ENCODE measurements at places on chromosomes 2 and 18.

DNA sequence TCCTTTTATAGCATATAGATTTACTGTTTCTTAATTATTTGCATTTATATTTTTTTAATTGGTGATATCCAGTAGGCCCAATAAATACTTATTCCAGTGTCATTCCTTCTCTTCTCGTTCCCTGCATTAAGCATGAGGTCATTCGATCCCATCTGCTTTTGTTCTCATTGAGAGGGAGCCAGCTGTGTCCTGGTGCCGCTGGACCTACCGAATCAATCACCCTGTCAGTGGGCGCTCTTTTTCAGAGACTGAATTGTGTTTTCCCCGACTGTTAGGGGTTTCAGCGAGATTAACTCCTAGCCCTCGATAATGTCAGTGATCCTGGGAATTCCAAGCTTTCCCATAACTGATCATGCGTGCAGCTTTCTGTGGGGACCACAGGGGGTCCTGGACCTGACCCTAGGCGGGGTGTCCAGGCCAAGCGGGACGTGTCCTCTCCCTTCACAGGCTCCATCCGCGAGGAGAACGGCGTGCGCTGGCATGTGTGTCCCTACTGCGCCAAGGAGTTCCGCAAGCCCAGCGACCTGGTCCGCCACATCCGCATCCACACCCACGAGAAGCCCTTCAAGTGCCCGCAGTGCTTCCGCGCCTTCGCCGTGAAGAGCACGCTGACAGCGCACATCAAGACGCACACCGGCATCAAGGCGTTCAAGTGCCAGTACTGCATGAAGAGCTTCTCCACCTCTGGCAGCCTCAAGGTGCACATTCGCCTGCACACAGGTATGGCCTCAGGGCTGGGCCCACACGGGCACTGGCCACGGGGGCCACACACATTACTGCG is 72.4 kb downstream of the ZNF236 start:
- no peak for DNase-seq

DNA sequence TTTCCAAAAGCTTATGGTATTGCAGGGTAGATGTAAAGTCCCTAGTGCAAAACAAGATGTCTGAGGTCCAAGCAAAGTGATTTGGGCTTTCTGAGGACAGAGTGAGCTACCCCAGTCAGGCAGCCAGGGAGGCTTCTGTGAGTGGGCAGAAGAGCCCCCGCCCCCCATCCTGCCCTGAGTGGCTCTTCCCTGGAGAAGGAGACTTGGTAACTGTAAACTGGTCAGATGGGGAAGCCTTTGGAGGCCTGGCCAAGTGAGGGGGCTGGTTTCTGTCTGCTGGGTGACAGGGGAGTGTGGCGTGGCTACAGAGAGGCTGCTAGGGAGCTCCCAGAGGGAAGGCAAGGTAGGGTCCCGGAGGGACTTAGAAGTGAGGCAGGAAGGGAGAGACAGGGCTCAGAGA is 181.3 kb upstream of the HAAO start:
- DNase-seq = no peak

DNA sequence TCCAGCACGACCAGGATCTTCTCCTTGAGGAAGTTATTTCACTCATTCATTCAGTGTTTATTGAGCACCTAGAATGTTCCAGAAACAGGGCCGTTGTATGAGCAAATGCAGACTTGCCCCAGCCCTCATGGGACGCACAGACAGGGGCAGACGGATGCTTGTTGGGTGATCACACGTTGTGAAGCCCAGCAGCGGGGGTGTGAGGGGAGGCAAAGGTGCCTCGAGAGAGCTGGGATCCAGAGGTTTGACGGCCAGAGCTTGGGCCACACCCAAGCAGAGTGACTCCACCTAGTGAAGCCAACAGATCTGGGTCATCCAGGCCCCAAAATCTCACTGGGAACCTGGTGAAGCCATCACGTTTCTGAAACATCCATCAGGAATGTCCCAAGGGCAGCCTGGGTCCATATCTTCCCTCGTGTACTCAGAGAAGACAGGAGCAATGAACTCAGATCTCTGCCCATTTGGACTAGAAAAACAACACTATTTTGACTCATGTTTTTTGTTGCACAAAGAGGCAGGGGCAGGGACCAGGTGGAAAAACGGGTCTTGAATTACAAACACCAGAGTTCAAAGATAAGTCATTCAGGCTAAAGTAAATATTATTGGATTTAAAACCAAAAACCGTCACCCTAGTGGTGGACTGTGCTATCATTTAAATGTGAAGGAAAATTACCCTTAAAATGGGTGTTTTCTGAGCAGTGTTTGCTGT is 54.9 kb upstream of the RBM44 start:
- DNase-seq = no peak

- DNase-seq = no peak
These were observed 47.0 kb downstream of the COBLL1 start for GRCh38 chr2:164794432-164795231.

GRCh38 chr2:74037379-74037860 is 52.7 kb downstream of the TET3 start:
- DNase-seq = no peak

DNA sequence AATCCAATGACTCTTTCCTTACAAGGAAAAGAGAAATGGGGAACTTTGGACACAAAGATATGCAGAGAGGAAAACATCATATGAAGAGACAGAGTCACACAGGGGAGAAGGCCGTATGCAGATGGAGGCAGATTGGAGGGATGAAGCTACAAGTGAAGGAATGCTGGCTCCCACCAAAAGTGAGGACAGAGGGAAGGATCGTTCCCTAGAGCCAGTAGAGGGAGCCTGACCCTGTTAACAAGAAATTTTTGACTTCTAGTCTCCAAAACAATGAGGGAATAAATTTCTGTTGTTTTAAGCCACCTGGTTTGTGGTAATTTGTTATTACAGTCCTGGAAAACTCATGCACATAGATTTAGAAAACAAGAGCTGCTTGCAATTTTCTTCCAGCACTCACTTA is 169.3 kb downstream of the PMAIP1 start:
- DNase-seq = no peak

DNA sequence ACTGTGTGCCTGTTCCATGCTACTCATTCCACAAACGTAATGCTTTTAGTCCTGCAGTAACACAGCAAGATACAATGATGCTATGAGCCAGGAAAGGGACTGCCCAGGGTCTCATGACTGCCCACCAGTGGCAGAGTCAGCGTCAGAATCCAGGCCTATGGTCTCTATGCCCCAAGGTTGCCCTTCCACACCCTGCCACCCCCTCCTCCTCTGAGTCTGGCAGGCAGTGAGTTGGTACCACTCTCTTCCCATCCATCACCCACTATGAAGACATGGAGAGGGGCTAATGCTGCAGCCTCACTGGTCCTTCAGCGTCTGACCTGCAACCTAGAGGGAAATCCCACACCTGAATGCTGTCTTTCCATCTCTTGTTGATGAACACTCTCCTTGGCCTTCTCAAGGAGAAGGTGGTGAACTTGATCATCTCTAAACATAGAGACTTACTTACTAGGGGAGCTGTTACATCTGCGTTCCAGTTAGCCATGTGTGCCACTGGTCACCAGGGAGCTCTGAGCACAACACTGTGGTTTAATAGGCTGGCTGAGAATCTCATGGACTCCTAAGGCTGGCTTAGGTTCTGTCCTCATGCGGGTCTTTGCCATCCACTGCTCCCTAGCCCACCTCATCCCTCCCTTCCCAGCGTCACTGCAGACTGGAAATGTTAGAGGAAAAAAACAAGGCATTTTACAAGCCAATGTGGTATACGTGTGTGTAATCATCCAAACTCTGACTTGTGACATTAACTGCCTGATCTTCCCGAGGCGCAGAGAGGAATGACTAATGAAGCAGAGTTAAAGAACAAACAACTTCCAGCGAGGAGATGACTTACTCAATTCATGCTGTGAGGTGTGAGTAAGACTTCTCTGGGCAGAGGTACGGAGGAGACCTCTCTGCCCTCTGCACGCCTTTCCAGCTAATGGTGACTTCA is 28.8 kb downstream of the STEAP3 start:
- peak; percentile 92 for DNase-seq

DNA sequence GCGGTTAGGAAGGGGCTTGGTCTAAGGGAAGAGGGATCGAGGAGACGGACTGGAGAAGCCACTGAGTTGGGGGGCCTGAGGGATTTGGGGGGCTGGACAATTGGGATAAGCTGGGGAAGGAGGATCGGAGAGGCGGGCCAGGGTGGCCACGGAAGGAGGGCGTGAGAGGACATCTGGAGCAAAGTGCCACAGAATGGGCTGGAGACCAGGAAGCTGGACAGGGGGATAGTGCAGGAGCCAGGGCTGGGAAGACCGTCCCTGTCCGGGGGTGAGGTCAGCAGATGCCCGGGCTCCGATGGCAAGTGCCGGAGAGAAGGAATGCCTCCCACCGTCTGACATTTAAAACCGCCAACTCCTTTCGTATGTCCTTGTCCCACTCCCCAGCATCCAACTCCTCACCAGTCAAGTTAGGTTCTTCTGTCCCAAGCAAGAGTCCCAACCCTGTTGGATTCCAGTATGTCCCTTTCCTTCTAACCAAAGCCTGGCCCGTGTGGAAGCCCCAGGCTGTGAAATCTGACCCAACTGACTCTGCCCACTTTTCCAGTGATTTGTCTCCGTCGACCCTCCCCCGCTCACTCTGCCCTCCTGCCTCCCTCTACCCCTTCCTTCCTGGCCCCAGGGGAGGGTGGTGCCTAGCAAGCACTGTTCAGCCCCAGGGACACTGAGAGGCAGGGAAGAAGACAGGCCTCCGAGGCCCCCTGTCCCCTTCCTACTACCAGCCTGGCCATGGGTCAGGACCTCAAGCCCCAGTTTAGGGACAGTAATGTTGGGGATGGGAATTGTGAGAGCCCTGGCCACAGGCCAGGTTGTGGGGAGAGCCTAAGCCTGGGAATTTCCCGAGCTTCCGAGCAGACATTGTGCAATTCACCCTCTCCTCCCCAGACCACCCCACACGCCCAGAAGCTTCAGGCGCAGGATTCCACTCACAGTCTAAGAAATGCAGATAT is 31.5 kb upstream of the TMBIM1 start:
- DNase-seq = peak; percentile 10

DNA sequence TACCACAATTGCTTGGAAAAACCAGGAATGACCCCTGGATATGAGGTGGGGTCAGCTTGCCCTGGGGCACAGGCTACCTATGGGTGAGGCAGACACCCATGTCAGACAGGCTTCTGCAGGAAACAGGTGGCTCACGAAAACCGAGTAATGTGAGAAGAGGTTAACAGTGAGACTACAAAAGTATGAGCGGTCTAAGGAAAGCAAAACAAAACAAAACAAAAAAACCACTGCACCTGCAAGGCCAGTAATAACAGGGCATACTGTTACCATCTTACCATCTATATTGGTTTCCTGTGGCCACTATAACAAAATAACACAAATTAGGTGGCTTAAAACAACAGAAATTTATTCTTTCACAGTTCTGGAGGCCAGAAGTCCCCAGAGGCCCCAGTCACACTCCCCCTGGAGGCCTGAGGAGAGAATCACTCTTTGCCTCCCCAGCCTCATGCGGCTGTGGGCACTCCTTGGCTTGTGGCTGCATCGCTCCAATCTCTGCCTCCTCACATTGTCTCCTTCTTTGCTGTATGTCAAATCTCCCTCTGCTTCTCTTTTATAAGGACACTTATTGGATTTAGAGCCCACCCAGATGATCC is 86.6 kb upstream of the EPC2 start:
- DNase-seq = no peak

- DNase-seq = no peak
These were observed 66.2 kb downstream of the RTP5 start for GRCh38 chr2:241935774-241936173.

- peak; percentile 12 for DNase-seq
These were observed 106.4 kb upstream of the CCDC85A start for GRCh38 chr2:56077359-56077915.

GRCh38 chr2:28674062-28674712 is 77.4 kb upstream of the PPP1CB start:
- DNase-seq = no peak

DNA sequence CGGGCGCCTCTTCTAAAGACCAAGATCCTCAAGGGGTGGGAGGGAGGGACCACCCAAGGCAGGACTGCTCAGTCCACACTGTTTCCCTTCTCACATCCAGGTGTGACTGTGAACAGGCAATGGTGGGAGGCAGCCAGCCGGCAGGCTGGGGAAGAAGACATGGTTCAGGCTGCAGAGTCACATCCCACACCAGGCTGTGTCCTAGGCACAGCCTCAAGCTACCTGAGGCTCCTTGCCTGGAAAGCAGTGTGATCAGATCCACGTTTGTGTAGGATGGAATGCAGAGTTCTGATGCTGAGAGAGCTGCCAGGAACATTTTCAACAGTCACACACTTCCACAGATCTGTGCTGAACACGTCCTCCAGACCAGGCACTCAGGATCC is 16.4 kb downstream of the SLC66A2 start:
- DNase-seq = no peak

DNA sequence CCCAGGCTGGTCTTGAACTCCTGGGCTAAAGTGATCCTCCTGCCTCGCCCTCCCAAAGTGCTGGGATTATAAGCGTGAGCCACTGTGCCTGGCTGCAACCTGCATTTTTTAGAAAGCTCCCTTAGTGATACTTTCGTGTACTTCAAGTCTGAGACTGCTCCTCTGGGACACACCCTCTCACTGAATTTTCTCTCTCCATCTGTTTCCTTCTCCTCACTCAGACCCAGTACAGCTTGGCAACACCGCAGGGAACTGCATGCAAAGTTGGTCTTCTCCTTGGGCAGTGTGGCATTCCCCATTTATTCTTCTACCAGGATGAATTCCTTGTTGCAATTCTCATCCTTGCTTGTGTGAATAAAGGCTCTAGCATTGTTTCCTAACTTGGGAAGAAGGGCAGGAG is 175.9 kb downstream of the LPIN1 start:
- DNase-seq = no peak

DNA sequence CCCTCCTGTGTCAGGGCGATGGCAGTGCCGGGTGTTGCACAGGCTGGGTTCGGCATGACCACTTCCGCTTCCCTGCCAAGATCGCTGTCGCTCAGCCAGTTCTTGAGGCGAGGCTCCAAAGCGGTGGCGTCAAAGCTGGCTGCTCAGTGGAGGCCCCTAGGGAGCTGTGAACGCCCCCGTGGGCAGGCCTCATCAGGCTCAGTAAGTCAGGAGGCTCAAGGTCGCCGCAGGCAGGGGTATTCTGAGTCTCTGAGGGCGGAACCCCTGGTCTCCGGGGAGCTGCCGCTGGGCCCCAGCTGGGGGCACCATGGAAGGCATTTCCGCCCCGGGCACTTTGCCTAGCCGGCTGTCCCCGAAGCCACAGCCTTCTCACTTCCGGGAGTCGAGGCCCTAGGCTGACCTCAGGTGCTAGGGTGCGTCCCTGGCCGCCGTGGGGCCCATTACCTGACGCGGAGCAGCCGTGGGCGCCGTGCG is 210.4 kb downstream of the SOCS6 start:
- no peak for DNase-seq

DNA sequence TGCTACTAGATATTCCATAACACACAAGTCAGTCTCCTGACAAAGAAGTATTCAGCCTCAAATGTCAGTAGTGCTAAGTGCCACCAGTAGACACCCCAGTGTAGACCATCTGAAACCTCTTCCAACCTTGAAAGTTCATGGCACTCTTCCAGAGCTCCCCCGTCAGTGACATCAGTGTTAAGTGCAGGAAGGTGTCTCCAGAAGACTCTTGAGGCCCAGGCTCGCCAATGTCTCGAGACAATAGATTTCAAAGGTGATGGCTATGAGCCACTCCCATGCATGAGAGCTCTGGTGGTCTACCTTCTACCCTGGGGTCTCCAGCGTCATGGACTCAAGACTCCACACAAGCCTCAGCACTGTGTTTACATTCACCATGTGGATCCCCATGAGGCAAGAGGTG is 183.8 kb downstream of the SMAD2 start:
- no peak for DNase-seq

GRCh38 chr2:233699424-233700027 is 6.8 kb downstream of the UGT1A6 start:
- DNase-seq = no peak

Data from GM04504 (cell line).